ENCODE measurements at places on chromosomes 1 and 21.

DNA sequence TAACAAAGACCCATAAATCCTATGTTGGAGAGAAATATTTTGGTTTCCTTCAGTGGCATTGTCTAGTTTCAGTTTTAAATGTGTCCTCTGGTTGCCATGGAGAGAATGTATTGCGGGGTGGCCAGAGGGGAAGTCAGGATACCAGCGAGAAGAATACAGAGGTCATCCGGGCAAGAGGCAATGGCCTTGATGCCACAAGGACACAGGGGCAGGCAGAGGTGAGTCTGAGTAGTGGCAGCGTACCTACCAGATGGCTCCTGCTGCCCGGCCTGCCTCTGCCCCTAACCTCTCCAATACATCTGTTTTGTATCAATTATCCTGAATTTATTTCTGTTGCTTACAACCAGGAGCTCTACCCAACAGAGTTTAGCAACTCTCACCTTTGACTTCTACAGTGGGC lies 14.9 kb downstream of the KLHDC7A start:
- no peak for DNase-seq

GRCh38 chr1:160207771-160208556 lies 2.8 kb downstream of the PEA15 start:
- no peak for DNase-seq

GRCh38 chr1:203609979-203610493 lies 16.6 kb upstream of the ATP2B4 start:
- no peak for DNase-seq

- no peak for DNase-seq
These were observed 393.5 kb upstream of the PBX1 start for GRCh38 chr1:164165466-164165865.

GRCh38 chr1:89706700-89707012 lies 73.7 kb downstream of the LRRC8C start:
- DNase-seq: no peak

GRCh38 chr1:41322835-41323234 lies 38.4 kb upstream of the FOXO6 start:
- DNase-seq: no peak

DNA sequence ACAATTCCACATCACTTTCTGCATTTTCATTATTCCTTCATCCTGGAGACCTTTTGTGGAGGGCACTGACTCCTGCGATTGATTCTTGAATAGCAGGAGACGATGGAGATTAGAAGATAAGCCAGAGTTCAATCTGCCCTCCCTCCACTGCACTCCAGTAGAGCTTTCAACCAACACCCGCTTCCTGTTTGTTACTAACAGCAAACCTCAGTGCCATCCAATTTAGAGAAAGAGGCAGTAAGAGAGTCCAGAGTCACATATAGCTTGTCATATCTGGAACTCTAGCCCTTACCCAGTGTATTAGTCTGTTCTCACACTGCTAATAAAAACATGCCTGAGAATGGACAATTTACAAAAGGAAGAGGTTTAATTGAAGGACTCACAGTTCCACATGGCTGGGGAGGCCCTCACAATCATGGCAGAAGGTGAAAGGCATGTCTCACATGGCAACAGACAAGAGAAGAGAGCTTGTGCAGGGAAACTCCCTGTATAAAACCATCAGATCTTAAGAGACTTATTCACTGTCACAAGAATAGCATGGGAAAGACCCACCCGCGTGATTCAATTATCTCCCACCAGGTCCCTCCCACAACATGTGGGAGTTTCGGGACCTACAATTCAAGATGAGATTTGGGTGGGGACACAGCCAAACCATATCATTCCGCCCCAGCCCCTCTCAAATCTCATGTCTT lies 55.9 kb downstream of the PCBP3 start:
- no peak for DNase-seq

DNA sequence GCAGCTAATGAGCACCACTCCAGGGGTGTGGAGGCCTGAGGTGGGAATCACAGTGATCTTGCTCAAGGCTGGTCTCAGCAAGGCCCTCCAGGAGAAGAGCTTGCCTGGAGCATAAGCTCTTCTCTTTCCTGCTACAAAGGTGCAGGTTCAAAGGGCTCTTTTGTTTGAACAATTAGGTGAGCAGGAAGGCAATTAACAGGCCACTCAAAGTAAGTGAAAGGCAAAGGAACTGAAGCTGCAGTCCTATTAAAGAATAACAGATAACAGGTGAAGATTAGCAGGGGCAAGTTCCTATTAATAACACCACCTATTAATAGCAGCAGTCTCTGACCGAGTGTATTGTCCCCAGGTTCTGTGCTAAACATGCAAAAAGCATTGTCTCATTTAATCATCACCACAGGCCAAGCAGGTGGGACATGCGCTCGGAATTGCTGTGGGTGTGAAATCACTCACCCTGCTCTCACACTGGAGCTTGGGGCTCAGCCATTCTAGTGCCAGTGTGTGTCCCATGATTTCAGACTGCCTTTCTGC lies 113.8 kb downstream of the RHOU start:
- DNase-seq: no peak

GRCh38 chr1:161038523-161039153 lies at the start of gene TSTD1:
TSS of gene TSTD1 (minus strand) at chr1:161038964. CDS start at chr1:161038889, 75 bp downstream.
- DNase-seq: peak; percentile 64

DNA sequence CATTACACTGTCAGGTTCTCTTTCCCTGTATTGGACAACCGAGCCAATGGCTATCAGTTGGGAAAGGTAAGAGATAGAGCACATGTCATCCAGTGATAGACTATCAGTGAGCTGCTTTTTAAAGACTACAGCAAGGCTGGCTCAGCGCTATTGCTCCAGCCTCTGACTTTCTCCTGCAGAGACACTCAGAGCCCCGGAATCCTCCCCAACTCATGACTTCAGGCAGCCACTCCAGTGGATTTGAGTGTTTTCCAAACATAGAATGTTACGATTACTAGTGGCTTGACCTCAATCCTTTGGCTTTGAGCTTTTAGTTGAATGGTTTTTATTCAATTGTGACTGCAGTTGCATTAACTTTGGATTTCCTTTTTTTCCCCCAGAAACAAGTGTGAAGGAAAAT lies 331.9 kb downstream of the DISC1 start:
- DNase-seq: no peak

- no peak for DNase-seq
These were observed 20.0 kb downstream of the ZBTB40 start for GRCh38 chr1:22471610-22472009.

DNA sequence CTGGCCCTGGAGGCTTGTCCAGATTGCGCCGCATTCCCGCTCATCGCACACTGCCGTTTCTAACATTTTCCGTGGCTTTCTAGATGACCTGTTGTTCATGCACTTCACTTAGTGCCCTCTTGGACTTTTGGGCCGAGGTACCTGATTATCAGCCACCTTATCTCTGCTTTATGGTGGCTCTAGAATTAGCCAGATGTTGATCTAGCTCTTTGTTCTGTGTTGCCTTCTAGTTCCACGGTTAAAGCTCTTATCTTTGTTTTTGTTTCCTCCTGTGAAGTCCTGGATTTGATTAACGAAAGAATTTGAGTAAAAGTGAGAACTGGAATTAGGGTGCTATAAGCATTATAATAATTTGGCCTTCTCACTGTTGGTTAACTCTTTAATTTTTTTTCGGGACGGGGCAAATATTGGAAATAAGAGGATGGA lies 945 bp downstream of the RNPEP start:
- DNase-seq: no peak

DNA sequence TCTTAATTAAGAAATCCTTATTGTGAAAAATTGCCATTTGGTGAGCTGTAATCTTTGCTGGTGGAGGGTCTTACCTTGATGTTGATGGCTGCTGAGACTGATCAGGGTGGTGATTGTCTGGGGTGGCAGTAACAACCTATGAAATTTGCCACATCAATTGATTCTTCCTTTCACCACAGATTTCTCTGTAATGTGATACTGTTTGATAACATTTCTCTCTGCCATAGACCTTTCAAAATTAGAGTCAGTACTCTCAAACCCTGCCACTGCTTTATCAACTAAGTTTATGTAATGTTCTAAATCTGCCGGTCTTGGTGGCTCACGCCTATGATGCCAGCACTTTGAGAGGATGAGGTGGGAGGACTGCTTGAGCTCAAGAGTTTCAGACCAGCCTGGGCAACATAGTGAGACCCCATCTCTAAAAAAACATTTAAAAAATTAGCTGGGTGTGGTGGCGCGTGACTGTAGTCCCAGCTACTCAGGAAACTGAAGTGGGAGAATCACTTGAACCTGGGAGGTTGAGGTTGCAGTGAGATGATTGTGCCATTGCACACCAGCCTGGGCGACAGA lies 5.0 kb downstream of the KPNA6 start:
- DNase-seq: no peak

- DNase-seq: no peak
These were observed 40.5 kb downstream of the AK5 start for GRCh38 chr1:77322061-77322900.

DNA sequence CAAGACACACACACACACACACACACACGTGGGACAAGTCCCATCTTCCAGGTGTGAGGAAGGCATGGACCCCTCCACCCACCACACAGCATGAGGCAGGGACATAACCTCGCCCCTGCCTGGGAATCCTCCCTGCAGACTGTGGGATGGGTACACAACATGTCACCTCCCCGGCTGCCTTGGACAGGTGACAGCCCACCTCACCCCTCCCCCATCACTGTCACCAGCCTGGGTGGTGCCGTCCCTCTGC lies 40.7 kb downstream of the AHDC1 start:
- DNase-seq: no peak

DNA sequence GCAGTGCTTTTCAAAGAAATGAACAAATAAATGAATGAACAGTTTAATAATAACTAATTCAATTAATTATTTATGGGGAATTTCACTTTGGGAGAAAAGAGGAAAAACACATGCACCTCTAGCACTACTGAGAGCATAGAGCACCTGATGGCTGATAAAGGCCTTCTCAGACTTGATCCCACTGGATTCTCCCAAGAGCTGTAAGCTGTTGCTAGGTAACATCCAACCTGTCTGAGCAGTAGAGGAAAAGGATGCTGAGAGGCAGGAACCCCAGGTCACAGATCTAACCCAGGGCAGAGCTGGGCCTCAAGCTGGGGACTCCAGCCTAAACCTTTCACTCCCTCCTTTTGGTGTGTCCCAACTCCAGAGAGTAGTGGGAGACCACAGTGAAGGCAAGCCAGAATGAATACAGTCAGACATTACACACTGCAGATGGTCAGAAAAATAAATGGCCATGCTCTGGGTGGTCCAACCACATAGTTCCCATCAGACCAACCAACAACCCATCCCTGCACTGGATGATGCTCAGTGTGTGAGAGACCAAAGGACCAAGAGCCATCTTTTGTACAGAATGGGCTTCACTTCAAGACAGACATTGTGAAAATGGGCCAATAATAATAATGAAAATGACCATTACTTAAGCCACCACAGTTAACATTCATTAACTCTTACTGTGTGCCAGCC lies 15.4 kb downstream of the TRABD2B start:
- DNase-seq: no peak

GRCh38 chr1:208988811-208989222 lies 594.7 kb upstream of the CAMK1G start:
- no peak for DNase-seq

- no peak for DNase-seq
These were observed 26.4 kb upstream of the KAZN start for GRCh38 chr1:14571810-14572767.

DNA sequence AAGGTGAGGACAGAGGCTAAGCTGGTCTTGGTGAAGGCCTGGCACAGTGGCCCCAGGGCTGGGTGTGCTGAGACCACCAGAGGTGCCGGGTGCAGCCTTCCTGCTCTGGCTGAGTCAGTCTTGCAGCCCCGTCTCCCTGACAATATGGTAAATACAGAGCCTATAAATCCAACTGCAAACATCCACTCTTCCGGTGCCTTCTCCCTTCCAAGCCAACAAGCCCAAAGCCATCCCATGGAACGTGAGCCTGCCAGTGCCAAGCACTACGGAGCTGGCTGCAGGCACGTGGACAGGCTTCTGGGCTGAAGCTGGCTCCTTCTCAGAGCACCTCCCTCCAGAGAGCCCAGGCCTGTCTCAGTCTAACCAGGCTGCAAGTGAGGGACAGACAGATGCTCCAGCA lies 70.0 kb downstream of the TRABD2B start:
- DNase-seq: no peak

DNA sequence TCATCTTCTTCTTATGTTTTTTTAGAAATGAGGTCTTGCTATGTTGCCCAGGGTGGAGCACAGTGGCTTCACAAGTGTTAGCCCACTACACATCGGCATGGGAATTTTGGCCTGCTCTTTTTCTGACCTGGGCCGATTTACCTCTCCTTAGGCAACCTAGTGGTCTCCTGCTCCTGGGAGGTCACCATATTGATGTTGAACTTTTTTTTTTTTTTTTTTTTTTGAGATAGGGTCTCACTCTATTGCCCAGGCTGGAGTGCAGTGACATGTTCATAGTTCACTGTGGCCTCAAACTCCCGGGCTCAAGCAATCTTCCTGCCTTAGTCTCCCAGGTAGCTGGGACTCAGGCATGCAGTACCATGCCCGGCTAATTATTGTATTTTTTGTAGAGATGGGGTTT lies 7.5 kb downstream of the AK2 start:
- no peak for DNase-seq

GRCh38 chr1:37243368-37244082 lies 209.2 kb upstream of the GRIK3 start:
- DNase-seq: no peak

DNA sequence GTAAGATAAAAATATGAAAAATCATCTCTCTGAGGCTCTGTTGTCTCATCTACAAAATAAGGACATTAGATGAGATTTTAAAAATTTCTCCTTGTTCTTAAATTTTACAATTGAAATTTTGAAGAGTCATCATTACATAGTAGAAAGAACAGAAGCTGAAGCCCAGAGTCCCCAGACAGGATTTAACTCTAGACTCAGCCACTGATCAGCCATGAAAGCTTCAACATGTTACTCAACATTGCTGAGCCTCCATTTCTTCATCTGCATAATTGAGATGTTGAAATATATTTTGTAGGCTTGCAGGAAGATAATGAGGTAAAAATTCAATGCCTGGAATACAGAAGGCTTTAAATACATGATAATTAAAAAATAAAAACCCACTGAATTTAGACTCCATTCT lies 633.3 kb downstream of the LMO4 start:
- DNase-seq: no peak

- no peak for DNase-seq
These were observed 119.4 kb upstream of the SLC45A1 start for GRCh38 chr1:8198522-8198921.

DNA sequence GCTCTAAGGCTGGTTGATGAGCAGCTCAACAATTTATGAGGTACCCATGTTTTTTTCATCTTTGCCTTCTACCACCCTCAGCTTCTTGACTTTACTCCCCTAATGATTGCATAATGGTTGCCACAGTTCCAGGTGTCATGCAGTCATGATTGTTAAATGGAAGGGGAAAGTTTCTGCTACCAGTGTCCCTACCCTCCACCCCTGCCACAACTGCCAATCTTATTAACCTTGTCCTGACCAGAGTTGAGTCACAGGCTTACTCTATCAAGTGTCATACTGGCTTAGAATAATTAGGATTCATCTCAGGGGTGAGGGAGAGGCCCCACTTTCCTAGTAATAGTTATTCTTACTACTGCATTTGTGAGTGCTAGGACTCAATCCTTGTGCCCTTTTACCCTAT lies 7.9 kb upstream of the FUBP1 start:
- no peak for DNase-seq

GRCh38 chr1:202802034-202802433 lies 6.2 kb downstream of the KDM5B start:
- no peak for DNase-seq

GRCh38 chr1:7539769-7540175 lies 231.3 kb upstream of the VAMP3 start:
- DNase-seq: no peak

GRCh38 chr1:76668046-76668445 lies 199.2 kb upstream of the ST6GALNAC5 start:
- no peak for DNase-seq

GRCh38 chr21:41961753-41962152 lies 7.9 kb upstream of the C2CD2 start:
- DNase-seq: no peak
